ENCODE measurements at places on chromosomes 5 and 9.

DNA sequence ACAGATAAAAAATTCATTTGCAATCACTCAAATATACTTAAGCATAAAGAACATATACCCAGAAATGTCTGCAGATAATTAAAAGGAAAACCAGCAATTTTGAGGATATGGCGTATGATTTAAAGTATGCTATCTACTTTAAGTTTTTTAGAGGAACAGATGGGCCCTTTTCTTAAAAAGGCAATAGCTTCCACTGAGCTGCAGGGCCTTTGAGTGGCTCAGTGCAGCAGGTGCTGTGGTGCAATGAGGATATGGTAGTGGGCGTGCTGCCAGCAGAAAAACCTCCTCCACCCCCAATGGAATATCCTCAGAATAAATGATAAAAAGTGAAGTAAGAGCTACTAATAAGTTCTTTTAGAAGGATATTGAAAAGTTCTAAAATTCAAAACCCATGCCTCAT is 814.5 kb downstream of the MTRR start:
- ATAC-seq, result no peak

GRCh38 chr5:137097203-137097602 is 401.9 kb downstream of the SPOCK1 start:
- no peak for ATAC-seq

- ATAC-seq, result peak; percentile 50
These were observed 53.3 kb upstream of the FAM169A start for GRCh38 chr5:74919487-74919886.

DNA sequence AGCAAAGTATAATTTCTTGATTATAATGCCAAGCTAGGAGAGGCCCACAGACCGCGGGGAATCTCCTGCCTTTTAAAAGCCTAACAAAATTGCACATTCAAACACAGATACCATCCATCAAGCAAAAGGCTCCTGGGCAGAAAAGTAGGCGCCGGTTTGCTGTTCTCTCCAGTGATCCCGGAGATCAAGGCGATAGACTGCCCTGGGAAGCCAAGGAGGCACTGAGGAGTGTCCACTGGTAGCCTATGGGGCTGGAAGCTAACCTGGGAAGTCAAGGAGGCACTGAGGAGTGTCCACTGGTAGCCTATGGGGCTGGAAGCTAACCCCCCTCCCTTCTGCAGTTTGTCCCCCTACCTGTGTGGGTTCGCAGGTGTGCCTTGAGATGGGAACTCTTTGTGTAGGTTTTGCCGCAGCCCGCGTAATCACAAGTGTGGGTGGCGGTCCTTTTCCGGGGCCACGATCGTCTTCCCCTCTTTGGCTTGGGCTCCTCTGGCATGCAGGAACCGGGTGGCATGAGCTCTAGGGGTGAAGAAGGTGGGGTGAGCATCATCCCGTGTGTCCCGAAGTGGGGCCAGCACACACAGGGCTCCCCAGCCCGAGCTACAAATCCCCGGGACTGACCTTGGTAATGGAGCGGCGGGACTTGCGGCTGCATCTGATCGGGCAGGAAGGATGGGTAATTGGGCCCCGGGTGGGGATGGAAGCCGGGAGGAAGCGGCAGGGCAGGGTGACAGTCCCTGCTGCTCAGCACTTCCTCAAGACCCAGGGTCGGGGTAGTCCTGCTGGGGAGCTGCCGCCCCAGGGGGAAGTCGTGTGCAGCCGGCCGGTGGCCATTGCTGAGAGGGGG is 2.7 kb downstream of the KLF4 start:
- ATAC-seq, result no peak

Data from gastroesophageal sphincter (tissue), 4 donors.